ENCODE measurements at places on chromosomes 4 and X. TPM values are rescaled to one million over a fixed set of nuclear protein-coding genes. Genes with fewer than 3 reads are reported as not detected.

Gene TMEM144
- total RNA-seq: 6.3 TPM

Gene HSFX4
- total RNA-seq: not detected

Gene PRDM8
- total RNA-seq: 2.1 TPM

Gene GPRASP3
- 9.1 TPM for total RNA-seq

Gene USP26
- not detected for total RNA-seq

Gene ABCD1
- 11.7 TPM for total RNA-seq

Gene GASK1B
- 38.0 TPM for total RNA-seq

Gene SMIM10L2A
- 0.17 TPM for total RNA-seq

Gene ANKRD50
- 27.7 TPM for total RNA-seq

Gene SPATA18
- 22.2 TPM for total RNA-seq

Gene NSUN7
- total RNA-seq: not detected

Gene ZNF732
- 0.09 TPM for total RNA-seq

Gene AFP
- total RNA-seq: 2.9 TPM

Gene MSANTD1
- total RNA-seq: 0.60 TPM

Gene ZNF674
- total RNA-seq: 4.1 TPM

Gene HPGDS
- not detected for total RNA-seq

Gene CFI
- 1.8 TPM for total RNA-seq

Gene CACNA1F
- total RNA-seq: not detected

Gene YY2
- total RNA-seq: 1.4 TPM

Gene SSX1
- not detected for total RNA-seq

Gene PRKG2
- total RNA-seq: 20.3 TPM

Gene CTAG2
- not detected for total RNA-seq
